GM13976 (cell line): ENCODE measurements at places on chromosomes 5 and 9.

GRCh38 chr5:59321642-59322041 is 571.9 kb downstream of the PDE4D start:
- no peak for DNase-seq

GRCh38 chr5:150305095-150305494 is 2.4 kb upstream of the ARSI start:
- DNase-seq, result no peak

- DNase-seq, result no peak
Observed at GRCh38 chr9:87157366-87158031, 210.2 kb upstream of the GAS1 start.

GRCh38 chr5:74196233-74196632 is 444.3 kb downstream of the ENC1 start:
- no peak for DNase-seq

DNA sequence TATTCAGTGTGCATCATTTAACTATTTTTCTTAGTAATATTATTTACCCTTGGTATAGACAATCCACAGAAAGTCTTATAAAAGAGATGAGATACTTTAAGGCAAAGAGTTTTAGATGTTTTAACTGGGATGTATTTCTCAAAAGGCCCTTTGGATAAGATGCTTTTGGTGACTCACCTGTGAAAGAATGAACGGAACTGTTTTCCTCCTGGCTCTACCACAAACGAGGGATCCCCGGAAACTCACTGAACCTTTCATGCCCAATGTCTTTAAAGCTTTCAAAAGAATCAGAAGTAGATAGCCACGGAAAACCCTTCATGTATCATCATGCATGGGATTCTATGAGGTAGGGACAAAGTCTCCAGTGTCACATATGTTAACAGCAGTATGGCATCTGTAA is 1.6 kb downstream of the ZNF782 start:
- no peak for DNase-seq

GRCh38 chr9:7118633-7119032 is 360.9 kb downstream of the KDM4C start:
- no peak for DNase-seq

DNA sequence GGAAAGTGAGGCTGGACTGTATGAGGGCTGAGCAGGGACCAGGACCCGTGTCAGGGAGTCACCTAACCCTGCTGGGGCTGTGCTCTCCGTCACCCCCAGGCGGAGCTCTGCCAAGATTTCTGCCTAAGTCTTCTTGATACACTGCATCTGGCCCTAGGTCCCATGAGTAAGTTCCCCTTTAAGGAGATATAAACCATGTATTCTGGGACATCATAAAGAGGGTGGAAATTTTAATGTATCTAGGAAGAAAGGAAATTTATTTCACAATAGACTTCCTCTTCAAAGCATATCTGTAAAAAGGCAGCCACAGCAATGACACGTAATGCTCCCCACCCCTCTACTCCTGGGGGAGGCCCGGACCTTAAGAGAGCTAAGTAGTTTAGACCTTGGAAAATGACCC is 183.4 kb downstream of the FBXL7 start:
- no peak for DNase-seq

DNA sequence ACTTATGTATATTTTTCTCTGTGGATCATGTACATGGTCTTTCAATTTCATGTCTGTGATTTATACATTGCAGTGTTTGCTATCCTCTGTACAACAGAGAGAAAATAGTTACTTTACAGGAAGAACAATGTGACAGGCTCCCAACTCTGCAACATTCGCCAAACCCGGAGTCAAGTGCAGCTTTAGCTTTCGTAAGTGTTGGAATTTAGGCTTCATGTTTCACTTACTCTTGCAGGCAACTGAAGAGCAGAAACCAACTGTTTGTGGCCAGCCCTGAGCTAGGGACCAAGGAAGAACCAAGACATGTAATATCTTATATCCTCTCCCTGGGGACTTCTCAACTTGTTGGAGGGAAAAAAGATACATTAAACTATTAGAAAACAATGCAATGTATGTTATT is 147.9 kb downstream of the C5orf15 start:
- DNase-seq, result no peak

GRCh38 chr5:54651482-54652076 is 134.0 kb downstream of the SNX18 start:
- DNase-seq, result no peak

DNA sequence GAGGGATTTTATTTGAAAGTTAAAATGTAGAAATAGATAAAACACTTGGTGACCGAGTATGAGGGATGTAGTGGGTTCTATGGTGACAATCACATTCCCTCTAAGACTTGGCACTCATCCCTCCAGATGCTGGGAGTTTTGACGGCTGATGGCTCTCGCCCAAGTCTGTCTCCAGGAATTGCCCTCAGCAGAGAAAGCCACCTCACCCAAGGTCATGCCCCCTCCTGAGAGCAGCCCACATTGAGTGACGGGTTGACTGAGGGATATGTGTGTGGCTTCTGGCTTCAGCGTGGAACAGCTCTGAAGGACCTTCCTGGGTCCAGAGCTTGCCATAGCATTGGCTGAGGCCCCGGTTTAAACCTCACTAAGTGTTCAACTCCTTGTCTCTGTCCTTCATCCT is 19.4 kb downstream of the CAVIN4 start:
- DNase-seq, result no peak

DNA sequence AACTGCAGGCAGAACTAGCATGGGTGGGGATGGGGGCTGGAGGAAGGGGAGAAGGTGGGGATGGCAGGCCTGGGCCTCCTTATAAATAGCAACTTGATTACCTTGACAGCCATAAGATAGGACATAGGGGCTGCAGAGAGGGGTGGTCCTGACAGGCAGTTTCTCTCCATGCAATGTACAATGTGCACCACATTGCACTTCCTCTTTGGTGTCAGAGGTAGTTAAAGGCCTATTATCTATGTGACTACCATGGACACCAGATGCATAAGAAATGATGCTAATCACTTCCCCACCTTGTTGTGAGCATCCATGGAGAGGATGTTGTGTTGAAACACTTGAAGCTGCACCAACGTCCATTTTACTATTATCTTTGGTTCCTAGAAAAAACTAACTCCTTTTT is 20.2 kb upstream of the SUB1 start:
- no peak for DNase-seq

DNA sequence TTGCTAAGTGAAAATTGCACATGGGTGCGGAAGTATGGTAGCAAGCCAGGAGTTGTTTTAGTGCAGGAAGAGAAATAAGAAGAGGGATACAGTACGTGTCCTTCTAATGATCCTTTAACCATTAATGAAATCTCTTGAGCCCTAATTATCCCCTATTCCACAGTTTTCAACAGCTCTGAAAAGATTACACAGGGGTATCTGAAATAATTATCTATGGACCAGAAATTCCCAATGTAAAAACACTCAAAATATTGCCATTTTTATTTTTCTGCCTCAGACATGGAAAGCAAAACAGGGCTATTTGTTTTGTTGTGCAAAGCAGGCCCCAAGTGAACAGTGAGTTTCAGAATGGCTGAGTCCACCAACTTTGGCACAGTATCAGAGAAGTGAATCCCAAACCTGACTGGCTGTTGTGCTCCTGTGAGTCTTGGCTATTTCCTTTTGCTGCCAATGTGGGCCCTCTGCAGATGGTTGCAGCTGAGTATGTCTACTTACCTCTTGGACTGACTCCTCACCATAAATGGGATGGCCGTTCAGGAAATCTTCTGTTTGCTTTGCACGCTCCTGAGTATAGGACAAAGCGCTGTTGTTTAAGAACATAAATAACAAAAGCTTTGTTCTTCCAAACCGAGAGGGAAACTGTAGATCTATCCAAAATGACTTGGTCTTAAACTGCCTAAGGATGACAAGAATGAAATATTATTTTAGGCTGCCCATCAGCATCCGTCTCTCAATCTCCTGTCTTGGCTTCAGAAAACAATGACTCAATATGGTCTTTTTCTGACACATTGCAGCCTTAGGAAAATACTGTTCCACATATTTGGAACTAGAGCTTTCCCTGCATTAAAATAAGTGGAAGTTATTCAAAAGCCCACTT is 204.1 kb downstream of the DEPDC1B start:
- no peak for DNase-seq

DNA sequence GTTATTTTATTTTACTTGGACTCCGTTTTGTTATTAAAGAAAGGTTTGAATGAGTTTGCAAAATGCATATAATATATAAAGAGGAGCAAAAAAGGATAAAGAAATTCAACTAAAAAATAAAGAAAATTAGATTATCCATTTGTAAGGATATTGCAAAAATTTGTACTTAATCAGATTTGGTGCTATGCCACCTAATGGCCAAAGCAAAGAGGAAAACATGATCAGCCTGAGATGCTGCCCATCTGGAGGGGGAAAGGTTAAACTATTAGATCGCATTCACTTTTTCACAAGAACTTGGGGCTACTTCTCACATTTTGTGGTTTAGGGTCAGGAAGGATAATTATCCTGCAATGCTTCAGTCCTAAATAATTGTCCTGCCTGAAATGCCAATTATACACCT is 350.6 kb downstream of the MLLT3 start:
- DNase-seq, result no peak

DNA sequence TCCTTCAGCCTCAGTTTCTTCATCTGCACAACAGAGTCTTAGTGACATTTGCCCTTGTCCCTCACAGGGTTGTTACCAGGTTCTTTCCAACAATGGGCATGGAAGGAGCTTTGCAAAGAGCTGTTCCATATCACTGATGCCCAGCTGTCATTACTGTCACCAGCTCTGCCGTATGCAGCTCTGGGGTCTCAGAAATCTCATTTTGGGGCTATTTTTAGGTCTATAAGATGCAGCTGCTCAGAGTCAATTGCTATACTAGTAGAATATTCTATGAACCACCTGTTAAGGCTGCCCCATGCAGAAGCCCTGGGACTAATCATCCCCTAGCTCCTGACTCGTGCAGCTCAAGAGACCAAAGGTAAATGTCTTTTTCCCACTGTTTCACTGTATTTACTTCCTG is 105.1 kb upstream of the TNPO1 start:
- no peak for DNase-seq

- DNase-seq, result no peak
Observed at GRCh38 chr9:8143677-8144076, 344.1 kb upstream of the DMAC1 start.

DNA sequence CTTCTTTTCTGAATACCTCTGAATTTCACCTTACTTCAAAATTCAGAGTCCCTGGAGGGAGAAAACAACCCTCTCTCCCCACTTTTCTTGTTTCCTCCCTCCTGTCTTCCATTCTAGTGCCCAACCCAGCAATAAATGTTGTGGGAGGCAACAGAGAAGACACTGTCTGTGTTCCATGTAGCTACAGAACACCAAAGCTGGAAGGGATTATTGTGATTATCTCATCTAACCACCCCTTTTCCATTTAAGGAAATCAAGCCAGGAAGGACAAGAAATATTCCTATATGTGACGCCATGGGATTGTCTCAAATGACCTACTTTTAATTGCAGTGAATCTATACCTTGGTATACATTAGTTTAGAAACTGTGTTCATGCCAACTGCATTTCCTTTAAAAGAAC is 476.6 kb upstream of the TNC start:
- no peak for DNase-seq

GRCh38 chr5:176366232-176366894 is 1.1 kb downstream of the ARL10 start:
- no peak for DNase-seq

- no peak for DNase-seq
Observed at GRCh38 chr9:27569406-27569805, 3.9 kb downstream of the C9orf72 start.

DNA sequence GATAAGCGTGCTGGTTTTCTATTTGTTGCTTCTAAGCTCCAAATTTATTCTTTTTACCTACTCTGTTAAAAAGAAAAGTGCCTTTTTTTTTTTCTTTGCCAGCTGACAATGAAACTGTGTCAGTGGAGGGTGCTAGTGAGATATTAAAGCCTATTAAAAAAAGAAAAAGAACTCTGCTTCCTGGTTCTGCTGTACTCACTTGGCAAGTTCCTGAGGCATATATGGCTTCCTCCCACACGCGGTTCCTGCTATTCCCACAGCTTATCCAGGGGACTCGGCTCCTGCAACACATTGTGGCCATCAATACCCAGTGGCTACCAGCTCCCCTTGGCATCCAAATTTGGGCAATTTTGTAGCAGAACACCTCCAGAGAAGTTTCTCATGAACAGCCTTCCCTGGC is 1977.7 kb upstream of the CDH9 start:
- no peak for DNase-seq

GRCh38 chr5:76083555-76084495 is 642 bp downstream of the SV2C start:
- peak; percentile 53 for DNase-seq

DNA sequence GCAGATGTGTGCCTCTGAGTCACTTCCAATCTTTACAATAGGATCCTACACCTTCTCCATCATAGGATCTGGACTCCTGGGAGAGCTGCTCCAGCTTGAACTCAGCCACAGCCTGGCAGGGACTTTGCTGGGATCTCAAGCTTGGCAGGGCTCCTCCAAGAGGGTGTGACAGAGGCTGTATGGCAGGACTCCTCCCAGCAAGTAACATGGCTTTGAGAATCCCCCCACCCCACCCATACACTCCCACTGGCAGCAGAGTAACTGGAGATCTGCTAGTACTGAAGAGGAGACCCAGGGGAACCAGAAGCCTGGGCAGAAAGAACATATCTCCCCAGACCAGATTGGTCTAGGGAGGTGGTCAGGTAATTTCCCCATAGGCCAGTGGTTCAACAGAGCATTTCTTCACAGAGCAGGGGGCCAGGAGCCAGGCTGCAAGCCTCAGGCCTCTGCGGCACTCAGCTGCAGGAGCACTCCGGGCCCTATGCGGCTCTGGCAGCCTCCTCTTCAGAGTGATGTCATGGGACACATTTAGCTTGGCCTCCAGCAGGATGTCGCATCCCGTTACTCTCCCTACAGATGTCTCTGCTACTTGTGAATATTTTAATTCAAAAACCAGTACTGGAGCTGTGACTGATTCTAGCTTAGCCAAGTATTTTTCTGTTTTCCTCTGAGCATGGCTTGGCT is 1.7 kb upstream of the ACSL6 start:
- no peak for DNase-seq

GRCh38 chr5:57751710-57752109 is 269.1 kb upstream of the ACTBL2 start:
- DNase-seq, result no peak
